ENCODE measurements at places on chromosomes 13 and 19.

GRCh38 chr13:91805605-91806004, 407.2 kb downstream of the GPC5 start:
- peak; percentile 35 for DNase-seq

GRCh38 chr13:106566641-106567473, 1.1 kb downstream of the ARGLU1 start:
- peak; percentile 64 for DNase-seq

DNA sequence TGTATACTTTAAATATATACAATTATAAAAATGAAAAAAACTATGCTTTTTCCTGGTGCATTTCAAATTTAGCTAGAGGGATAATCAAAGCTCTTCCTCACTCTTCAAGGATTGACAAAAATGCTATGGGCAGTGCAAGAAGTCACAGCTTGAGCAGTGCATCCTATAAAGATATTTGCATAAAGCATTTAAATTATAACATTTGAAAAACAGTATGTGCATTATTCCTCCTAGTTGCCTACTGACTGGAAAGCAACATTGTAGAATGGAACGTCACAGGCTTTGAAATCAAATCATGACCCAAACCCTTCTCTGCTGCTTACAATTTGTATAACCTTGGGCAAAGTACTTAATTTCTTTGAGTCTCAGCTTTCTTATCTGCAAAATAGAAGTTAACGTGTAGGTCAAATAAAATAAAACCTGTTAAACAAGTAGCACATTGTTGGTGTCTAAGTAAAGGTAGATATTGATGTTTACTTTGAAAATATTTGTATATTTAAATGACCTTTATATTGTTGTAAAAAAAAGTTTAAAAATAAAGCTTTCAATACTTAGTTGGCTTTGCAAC, 9.2 kb upstream of the KLHL1 start:
- DNase-seq, result no peak

- DNase-seq, result no peak
Measured at GRCh38 chr13:45933203-45933908, 81.8 kb upstream of the SIAH3 start.

GRCh38 chr13:25922376-25922775, 129.4 kb downstream of the SHISA2 start:
- no peak for DNase-seq

DNA sequence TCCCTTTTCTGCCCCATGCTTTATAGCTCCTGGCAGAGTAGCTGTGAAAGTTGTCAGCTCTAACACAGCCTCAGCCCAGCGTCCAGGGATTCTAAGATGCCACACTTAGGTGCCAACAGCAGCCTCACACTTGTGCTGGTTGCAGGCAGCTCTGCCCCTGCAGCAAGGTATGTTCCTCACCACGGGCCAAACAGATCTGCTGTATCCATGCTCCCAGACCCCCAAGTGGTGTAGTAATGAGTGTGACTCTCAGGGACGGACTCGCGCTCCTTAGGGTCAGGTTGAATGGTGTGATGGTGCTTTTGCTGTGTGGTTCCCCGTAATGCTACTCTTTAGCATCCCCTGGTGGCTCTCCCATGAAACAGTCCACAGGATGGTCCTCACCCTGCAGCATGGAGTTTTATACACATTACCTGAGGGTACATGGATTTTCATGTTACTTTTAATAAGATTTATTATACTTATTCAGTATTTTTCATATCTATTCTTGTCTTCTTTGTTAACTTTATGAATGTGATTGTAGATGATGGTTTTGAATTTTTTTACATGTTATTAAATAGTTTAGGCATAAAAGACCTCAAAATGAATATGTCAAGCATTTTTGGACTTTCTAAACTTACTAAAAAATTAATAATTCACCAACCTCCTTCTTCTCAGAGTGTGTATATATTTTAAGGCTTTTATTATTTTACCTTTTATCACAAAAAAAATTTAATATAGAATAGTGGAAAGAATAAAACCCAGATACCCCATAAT, 232.5 kb downstream of the SLC7A1 start:
- peak; percentile 68 for DNase-seq

DNA sequence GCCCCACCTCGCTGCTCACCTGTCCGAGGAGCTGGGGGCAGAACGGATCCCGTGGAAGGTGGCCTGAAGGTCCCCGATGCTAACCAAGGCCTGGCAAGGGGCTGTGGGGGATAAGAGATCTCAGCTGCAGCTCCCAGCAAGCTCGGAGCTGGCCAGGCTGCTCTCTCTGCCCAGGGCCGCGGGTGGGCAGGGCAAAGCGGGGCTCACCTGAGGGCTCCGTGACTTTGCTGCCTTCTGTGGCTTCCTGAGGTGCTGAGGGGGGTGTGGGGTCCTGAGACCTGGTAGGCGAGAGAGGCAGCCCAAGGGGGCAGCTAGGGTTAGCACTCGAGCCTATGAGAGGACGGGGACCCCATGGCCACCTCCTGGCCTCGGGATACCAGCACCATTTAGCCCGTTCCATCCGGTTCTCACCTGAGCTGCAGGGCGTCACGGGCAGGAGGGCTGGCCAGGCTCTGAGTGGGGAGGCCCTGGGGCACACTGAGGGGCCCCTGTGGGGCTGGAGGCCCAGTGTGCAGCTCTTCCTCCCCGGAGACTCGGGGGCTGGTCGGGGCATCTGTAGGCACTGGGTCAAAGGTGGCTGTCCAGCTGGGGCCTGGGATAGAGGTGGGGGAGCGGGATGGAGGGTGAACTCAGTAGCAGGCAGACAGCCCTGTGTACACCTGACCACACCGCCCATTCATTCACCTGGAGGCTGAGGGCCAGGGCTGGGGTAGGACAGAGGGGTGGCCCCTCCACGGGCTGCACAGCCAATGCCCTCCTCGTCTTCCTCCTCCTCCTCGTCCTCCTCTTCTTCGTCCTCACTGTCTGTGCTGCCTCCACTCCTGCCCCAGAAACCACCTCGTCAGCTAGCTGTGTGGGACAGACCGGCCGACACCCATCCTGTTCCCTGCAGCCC, 3.1 kb upstream of the TMEM86B start:
- DNase-seq, result no peak

DNA sequence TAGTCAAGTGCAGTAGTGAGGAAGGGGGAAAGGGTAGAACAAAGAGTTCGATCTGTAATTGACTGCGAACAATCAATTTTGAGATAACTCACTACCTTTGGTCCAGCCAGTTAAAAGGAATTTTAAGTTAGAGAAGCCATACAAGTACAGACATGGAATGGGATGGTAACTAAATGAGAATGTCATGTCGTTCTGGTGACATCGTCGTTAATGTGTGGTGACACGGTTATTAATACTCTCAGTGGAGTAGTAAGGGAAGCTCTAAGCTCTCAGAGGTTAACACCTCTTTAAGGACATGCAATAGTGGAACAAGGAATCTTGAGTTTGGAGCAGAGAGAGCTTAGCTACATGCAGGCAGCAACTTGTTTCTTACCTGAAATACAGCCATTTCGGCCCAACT, 154.9 kb upstream of the KLF12 start:
- no peak for DNase-seq

- no peak for DNase-seq
Measured at GRCh38 chr19:33320636-33321035, 18.3 kb upstream of the CEBPA start.

DNA sequence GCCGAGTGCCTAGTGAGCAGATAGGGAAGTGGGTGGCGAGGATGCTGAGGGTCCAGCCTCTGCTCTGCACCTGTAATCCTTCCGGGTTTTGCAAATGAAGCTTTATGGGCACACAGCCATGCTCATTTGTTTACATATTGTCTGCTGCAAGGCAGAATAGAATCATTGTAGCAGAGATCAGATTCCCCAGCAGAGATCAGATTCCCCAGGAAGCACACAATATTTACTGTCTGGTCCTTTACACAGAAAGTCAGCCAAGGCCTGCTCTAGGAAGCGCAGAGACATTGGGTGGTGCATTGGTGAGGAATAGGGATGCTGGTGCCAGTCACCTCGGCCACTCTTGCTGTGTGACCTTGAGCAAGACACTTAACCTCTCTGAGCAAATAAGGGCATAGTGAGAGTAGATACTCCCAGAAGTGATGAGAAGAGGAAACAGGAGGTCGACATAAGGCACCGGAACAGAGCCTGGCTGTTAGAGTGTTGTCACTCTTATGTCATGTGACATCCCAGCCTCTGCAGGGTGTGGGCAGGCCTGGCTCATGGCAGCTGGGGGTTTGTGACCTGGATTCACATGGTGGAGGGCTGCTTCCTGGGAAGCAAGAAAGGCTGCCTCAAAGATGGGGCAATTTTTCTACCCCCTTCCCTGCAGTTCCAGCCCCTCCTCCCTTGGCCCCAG, 25.6 kb downstream of the CARM1 start:
- DNase-seq, result peak; percentile 58

GRCh38 chr13:19845758-19846157, 17.7 kb downstream of the ZMYM5 start:
- DNase-seq, result peak; percentile 97

DNA sequence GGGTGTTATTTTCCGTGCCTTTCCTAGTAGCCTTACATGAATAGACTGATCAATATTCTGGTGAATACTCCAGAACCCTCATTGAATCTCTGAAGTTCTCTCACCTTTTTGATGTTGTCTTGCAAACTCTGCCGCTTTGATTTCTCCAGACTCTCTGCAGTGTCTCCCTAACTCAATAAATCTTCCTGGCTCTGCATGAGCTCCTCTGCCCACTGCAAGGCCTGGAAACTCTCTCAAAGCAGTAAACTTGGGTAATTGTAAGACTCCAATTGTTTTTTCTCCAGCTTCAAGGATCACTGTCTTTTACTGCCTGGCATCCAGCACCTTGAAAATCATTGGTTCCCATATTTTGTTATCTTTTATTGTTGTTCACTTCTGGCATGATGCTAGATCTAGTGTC, 198.4 kb downstream of the GPC5 start:
- DNase-seq, result no peak

DNA sequence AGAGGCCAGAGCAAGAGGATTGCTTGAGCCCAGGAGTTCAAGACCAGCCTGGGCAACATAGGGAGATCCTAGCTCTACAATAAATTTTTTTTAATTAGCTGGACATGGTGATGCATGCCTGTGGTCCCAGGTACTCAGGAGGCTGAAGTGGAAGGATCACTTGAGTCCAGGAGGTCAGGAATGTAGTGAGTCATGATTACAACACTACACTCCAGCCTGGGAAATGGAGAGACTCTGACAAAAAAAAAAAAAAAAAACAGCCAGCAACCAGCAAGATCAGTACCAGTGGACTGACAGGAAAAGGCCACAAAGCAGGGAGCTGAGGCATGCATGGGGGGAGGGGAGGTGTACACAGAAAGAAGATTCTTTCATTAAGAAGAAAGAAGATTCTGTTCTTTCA, 52.7 kb upstream of the RFXAP start:
- peak; percentile 93 for DNase-seq

GRCh38 chr19:29495091-29495490, 30.7 kb upstream of the VSTM2B start:
- DNase-seq, result no peak

- DNase-seq, result no peak
Measured at GRCh38 chr19:18264137-18264854, 10.0 kb downstream of the IQCN start.

GRCh38 chr19:8046569-8047165, 5.9 kb upstream of the CCL25 start:
- no peak for DNase-seq

DNA sequence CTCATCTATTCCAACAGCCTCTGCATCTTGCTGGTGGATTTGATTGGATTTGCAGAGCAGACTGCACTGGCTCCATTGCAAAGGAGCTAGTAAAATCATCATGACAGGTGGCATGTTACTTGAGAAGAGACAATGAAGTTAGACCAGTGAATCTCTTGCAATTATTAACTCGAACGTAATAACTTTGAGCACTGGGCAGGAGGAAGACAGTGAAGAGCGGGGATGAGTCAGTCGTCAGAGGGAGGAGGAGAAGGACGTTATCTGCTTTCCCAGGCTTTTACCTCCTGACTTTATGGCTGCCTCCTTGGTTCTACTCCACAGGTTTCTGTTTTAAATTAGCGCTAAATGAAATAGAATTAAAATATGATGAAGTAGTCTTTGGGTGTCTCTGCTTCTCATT, 257.8 kb upstream of the IPO5 start:
- no peak for DNase-seq

DNA sequence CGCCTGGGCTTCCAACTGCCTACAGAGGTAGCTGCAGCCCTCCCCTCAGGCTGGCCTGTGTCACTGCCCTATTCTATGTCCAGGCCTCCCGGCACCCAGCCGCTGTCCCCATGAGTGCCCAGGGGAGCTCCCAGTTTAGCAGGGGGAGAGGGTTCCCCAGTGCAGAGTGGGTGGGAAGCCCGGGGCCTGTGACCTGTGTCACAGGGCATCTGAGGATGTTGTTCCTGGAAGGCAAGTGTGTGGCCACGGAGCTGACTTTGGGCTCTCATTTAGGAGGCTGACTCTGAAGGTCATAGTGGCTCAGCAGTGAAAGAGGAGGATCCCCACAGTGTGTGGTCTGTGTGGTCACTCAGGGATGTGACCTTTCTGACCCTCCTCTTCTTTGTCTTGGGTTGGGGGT, 25.1 kb downstream of the PPP1R37 start:
- no peak for DNase-seq

DNA sequence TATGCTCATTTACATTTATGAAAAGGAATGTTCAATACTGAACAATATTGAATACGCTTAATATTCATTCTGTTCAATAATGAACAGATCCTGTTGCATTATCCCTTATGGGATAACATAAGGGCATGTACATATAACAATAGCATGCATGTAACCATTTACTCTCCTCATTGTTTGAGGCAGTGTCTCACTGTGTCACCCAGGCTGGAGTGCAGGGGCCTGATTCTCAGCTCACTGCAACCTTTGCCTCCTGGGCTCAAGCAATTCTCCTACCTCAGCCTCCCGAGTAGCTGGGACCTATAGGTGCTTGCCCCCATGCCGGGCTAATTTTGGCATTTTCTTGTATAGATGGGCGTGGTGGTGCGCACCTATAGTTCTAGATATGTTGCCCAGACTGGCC, 4.8 kb upstream of the DGKH start:
- no peak for DNase-seq

DNA sequence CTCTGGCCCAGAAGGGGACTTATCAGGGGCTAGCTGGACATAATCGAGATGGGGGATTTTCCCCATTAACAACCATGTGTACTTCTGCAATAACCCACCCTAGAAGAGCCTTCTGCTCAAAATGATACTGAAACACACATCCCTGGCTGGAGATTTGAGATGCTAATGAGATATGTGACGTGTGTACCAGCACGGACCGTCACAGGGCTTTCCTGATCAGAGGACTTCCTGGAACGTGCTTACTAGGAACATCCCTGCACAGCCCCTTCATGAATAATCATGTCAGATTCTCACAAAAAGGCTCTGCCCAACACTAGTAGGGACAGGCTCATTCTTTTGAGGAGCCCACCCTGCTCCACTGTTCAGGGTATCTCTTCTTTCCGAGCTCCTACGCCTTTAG, 6.5 kb upstream of the ERVV-1 start:
- DNase-seq, result no peak

GRCh38 chr13:28410096-28410495, 84.8 kb downstream of the FLT1 start:
- no peak for DNase-seq

GRCh38 chr19:17162580-17162979, 52.6 kb upstream of the USE1 start:
- DNase-seq, result no peak

All from choroid plexus epithelial cell (primary cell).